ENCODE measurements at places on chromosomes 11 and 22. TPM values are rescaled to one million over a fixed set of nuclear protein-coding genes. Genes with fewer than 3 reads are reported as not detected.
A peak's percentile ranks its signal among the peaks of the same experiment; 100 is the strongest.

DNA sequence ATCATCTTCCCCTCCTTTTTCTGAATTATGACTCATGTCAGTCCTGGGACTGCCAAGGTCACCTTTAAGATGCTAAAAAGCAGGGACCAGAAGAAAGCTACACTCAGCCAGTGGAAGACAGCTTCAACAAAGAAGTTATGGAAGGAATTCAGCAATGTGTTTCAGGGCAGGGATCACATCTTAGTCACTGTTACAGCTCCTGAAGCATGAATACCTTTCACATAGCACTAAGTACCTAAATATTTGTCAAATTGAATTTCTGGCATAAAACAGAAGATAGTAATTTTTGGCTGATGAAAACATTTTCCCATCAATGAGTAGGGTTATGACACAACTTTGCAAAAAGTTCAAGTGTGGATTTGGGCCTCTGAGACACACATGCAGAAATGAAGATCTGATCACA lies 5.2 kb downstream of the DDB1 start:
- no peak for DNase-seq

UCP2 gene
- 52.3 TPM for polyA plus RNA-seq

DNA sequence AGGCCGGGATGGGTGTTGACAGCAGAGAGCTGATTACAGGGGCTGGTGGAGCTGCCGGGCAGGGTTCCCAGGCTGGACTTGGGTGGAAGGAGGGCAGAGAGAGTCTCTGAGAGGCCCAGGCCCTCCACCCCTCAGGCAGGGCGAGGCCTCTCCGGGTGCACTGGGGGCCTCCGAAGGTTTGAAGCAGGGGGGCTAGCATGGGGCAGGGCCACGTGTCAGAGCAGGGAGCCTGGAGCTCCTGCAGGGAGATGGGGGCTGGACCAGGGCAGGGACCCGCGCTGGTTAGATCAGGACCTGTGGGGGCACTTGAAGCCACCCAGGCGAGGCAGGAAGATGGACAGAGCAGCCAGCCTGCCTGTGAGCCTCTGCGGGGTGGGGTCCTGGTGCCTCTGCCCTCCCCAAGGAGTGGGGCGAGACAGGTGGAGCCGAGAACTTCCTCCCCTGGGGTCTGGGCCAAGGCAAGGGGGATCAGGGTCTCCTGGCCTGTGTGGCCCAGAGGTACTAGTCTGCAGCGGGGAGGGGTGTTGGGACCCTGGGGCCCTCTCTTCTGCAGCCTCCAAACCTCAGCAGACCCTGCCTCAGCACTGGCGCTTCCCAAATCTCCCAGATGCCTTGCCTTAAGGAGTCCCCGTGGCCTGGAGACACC lies 911 bp downstream of the PANX2 start:
- no peak for DNase-seq

DNA sequence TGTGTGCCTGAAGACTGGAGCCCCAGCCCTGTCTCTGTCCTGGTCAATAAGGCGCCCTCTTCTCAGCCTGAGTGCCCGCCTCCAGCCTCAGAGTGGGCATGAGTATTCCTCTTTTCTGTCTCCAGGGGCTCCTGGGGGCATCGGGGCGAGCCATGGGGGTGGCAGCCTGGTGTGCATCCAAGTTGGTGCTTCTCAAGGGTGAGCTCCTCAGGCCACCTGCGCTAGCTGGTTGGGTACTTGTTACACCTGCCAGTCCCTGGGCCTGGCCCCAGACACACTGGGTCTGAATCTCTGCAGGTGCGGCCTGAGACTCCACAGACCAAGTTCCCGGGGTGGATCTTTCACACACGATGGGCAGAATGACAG lies 168.6 kb upstream of the B3GAT1 start:
- DNase-seq: no peak

DNA sequence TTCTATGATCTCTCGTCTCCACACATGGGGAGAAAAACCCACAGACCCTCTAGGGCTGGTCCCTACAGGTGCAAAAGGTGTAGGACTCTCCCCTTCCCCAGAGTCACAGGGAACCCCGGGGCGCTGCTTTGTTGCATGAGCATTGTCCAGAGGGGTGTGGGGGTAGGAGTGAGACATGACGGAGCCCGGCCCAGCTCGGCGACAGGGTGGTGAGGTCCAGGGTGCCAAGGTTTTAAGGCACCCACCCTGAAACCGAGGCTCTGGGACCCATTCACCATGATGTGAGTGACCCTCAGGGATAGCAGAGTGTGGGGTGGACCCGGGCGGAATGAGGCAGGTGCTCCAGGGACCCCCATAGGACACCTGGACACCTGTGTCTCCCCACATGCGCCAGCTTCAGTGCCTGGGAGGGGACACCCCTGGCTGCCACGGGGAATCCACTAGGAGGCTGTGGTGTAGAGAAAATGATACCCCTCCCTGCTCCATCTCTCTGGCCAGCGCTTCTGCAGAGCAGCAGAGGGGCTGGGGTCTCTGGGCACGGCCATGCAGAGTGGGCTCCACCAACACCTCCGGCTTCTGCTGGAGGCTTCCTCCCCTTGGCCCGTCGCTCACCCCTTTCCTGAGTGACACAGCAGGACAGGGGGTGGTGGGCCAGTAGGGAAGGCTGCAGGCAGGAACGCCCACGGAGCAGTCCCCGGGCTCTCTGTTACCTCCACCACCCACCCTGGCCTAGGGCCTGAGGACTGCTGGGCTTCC lies 15.2 kb downstream of the KRTAP5-5 start:
- DNase-seq: no peak

- DNase-seq: no peak
These were observed 89.7 kb upstream of the CARD18 start for GRCh38 chr11:105229257-105229656.

RTN4RL2 gene
- 3.2 TPM for polyA plus RNA-seq

- no peak for DNase-seq
These were observed 39.0 kb upstream of the CD82 start for GRCh38 chr11:44526438-44526837.

- no peak for DNase-seq
These were observed 517.9 kb upstream of the RAG2 start for GRCh38 chr11:37115963-37116362.

DNA sequence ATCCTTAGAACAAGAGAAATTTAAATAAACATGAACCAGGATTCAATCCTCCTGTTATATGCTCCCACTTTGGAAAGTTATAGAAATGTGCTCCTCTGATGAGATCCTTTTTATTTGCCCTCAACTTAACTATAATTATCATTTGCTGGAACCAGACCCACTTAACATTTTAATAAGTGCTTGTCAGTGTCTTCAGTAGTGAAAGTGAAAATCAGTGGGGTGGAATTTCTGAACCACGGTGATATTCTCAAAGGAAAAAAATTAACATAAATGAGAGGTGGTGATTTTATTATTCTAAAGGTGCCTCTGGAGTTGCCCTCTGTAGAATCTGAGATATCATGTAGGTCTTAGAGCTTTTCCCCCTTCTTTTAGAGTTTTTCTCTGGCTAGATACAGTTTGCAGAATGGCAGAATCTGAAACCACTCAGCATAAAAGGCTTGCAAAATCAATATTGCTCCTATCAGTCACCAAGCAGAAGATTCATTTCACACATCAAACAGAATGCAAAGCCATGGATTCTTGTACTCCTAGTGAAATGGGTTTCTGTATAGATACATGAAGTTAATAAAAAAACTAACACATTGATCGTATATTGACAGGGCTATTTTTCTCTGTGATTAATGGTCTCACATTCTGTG lies 213.2 kb downstream of the LUZP2 start:
- DNase-seq: no peak

CAVIN3 gene
- 237 TPM for polyA plus RNA-seq

DNA sequence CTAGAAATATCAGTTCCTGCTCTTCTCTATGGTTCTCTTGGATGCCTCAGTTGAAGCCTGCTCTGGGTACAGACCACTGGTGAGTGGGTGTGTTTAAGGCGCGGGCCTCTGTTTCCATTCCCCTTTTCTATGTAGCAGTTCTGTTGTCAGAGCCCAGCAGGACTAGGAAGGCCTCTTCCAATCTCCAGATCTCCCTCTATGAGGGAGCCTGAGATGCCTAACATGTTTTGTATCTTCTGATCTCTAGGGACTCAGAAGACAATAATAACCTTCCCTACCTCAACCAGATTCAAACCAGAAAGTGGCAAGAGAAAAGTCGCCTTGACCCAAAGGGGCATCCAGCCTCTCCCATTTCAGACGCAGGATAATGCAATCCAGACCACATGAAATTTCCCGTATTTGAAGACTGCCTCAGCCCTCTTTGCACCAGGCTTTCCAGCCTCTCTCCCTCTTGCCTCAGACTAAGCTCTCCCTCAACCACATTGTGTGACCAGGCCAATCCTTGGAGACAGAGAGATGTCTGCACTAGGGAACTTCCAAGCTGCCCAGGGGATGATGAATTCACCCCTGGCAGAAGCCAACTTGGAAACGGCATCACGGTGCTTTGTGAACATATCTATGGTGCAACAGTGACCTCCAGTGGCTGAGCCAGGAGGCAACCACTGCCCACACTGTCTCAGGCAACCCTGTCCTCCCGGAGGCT lies 150.1 kb upstream of the UBASH3B start:
- DNase-seq: peak; percentile 92

TIMP3 gene
- 214 TPM for polyA plus RNA-seq

- DNase-seq: no peak
These were observed 13.5 kb downstream of the MCAT start for GRCh38 chr22:43129426-43130425.

TRIM51 gene
- 0.20 TPM for polyA plus RNA-seq

TRIM64 gene
- polyA plus RNA-seq: not detected

APOA1 gene
- 617 TPM for polyA plus RNA-seq

CCND1 gene
- 16.4 TPM for polyA plus RNA-seq

SLC37A2 gene
- polyA plus RNA-seq: 6.2 TPM

DNA sequence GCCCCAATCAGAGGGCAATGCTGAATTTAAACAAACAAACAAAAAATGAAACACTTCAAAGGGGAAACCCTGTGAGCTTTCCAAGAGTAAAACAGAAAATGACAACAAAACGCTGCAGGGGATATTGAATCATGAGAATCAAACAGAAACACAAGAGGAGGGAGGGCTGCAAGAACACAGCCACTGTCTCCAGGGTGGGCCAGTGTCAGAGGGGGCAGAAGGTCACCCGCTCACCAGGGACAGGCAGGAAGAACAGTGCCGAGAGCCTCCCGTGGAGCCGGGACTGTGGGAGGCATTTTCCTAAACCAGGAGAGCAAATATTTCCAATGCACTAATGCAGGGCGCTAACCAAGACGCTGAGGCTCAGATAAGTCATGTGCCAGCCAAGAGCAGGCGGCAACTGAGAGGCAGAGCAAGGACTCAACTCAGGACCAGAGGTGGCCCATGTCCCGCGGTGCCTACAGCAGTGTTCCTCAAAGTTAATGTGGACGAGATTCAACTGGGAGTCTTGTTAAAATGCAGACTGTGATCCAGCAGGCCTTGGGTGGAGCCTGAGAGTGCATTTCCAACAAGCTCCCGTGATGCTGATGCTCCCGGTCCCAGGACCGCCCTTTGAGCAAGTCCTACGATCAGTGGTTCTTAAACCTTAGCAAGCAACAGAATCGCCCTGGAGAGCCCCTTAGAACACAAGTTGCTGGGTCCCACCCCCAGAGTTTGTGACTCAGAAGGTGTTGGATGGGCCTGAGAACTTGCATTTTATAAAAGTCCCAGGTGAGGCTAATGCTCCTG lies 197.2 kb downstream of the TENM4 start:
- peak; percentile 51 for DNase-seq

- DNase-seq: no peak
These were observed 37.9 kb downstream of the RNF169 start for GRCh38 chr11:74786574-74786973.

GRCh38 chr22:26990503-26991189 lies 333.3 kb downstream of the MIAT start:
- DNase-seq: no peak

TCN1 gene
- polyA plus RNA-seq: 1.1 TPM

DNA sequence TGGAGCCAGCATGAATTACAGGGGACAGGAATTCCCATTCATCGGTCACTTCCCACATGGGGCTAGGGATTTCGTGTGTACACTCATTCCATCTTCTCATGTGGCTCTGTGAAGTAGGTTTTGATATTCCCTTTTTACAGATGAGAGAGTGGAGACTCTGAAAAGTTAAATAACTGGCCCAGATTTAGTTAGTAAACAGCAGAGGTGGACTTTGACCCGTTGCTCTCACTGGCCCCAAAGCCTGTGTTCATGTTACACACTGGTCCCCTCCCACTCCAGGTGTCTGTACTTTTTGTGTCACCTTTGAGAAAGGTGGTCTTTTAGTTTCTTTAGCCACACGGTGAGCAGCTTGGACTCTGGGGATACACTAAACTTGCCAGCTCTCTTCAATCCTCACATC lies 108.5 kb downstream of the MICAL2 start:
- DNase-seq: no peak

PITPNM1 gene
- 19.6 TPM for polyA plus RNA-seq

DNA sequence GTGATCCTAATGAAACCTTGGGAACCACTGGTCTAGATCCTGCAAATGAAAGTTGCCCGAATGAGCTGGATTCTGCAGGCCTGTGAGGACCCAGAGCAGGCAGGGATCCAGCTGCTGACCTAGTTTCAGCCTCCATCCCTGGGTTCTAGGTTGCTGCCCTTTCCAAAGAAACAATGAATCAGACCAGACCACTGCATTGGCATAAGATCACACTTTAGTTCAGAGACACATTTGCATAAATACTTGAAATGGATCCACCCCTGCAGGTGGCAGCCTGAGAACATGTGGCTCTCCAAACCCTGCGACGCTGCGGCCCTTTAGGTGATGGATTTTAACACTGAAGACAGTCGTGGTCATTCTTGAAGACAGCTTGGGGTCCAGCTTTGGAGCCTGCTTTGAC lies 23.7 kb downstream of the ADAMTS8 start:
- DNase-seq: no peak

GRCh38 chr11:59584294-59584693 lies 31.3 kb downstream of the OSBP start:
- DNase-seq: no peak

RAPSN gene
- polyA plus RNA-seq: 0.65 TPM

DNA sequence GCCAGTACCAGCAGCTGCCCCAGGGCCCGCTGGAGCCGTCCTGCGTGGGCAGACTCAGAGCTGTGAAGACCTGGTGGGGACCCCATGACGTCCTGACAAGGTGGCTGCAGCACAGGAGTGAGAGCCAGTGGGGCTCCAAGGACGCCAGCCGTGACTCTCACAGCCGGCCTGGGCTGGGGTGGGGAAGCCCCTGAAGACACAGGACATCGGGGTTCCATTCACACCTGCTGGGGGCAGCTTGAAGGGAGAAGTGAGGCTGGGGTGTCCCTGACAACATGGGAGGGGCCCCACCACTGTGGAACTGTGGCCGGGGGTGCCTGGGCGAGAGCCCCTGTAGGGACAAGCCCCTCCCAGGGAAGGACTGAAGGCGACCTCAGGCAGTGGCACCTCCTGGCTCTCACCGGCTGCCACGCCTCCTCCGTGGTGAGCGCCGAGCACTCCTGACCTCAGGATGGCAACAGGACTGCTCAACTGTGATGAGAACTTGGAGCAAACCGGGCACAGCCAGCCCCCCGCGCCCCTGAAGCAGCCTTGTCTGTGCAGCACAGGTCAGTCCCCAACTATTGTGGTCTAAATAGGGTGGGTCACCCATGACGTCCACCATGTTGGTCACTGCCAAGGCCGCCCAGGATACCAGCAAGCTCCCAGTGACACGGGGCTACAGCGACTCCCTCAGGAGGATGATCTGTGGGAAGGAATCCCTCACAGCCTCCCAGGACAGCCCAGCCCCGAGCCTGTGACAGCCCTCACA lies 22.7 kb upstream of the IL17REL start:
- DNase-seq: no peak

EIF3D gene
- polyA plus RNA-seq: 176 TPM
